GM06990 (cell line): ENCODE measurements at places on chromosomes 13 and 19.

GRCh38 chr13:77868717-77869116 lies 49.9 kb downstream of the EDNRB start:
- no peak for DNase-seq

- no peak for DNase-seq
These were observed 97.8 kb upstream of the UBL3 start for GRCh38 chr13:29948244-29948643.

GRCh38 chr19:46717034-46717715 lies at the start of gene PRKD2:
Gene PRKD2 (minus strand): TSS chr19:46717114. CDS start chr19:46716370, 744 bp downstream.
- peak; percentile 87 for DNase-seq

DNA sequence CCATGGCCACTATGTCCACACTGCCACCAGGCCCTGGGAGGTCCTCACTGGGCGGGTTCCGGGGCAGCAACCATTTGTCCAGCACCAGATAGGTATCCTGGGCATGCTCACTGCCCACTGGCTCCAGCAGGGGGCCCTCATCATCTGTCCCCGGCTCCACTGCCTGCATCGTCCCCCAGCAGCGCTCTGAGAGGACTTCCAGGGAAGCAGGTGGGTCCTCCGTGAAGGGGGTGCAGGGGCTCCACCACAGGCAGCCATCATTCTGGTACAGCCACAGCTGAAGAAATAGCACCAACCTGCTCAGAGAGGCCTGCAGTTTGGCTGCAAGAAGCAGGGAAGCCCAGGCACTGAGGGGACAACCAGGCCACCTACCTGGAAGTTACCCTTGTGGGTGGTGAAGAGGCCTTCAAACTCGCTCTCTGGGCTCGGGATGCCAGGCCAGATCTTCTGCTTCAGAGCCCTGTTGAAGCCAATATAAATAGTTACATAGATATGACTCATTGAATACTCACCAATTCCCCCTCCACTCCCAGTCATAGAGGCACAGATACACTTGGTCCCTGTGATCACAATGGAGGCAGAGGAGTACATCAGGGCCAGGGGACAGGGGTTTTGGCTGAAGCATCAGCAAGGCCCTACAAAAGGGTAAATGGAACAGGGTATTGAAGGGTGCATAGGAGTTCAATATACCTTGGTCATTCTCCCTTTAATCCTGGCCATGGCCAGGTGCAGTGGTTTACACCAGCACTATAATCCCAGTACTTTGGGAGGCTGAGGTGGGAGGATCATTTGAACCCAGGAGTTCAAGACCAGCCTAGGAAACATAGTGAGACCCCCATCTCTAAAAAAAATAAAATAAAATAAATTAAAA lies 4.1 kb downstream of the SWSAP1 start:
- DNase-seq: no peak

GRCh38 chr13:91185294-91185863 lies 162.1 kb upstream of the MIR17HG start:
- no peak for DNase-seq

DNA sequence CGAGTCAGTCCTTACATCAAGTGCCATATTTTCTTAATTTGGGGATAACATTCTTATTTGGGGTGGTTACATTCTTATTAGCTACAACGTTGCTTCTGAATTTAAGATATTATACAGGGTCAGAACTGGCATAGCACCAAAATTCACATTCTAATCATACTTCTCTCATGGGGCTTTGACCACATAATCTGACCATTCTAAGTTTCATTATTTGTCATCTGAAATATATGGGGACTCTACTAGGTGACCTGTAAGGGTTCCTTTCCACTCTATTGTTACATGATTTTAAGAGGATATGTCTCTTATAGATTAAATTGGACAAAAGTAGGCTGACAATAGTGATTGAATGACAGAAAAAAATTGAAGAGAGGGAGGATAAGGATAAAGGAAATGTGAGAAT lies 536.5 kb downstream of the KCTD12 start:
- DNase-seq: no peak

GRCh38 chr19:12797141-12797587 lies 4.4 kb downstream of the PRDX2 start:
- DNase-seq: no peak

DNA sequence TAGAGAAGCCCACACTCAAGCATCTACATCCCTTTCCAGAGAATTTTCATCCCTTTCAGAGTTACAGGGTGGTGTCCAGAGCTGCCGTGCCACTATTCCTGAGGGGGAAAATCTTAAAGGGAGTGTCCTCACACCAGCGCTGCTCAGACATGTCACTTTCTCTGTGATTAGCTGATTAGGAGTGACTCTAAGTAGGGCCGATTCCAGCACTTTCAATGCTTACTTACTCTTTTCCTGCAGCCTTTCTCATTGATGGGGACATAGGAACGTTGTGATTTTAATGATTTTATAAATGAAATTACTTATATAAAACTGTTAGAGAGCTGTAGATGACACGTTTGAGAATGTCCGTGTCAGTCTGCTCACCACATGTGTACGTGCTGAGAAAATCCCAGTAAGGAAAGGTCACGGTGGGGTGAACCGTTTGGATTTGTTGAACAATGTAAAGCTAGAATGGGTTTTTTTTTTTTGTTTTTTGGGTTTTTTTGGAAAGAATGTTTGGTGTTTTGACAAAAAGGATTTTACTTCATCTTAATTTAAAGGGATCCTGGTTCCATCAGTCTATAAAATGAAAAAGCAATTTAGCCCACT lies 56.6 kb upstream of the SPATA13 start:
- no peak for DNase-seq
